ENCODE measurements at places on chromosomes 3 and 15. TPM values are rescaled to one million over a fixed set of nuclear protein-coding genes. Genes with fewer than 3 reads are reported as not detected.

MB21D2 gene
- 1.5 TPM for total RNA-seq

DNA sequence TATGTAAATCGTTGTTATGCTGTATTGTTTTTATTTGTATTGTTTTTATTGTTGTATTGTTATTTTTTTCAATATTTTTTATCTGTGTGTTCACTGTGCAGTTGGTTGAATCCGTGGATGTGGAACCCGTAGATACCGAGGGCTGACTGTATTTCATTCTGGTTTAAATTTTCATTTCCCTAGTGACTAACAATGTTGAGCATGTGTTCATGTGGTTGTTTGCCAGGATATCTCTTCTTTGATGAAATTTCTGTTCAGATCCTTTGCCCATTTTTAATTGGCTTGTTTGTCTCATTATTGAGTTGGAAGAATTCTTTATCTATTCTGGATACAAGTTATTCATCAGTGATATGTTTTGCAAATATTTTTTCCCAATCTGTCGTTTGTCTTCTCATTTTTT, 29.7 kb downstream of the STOML1 start:
- H3K4me3 ChIP-seq, result no peak overlapping the region
- no peaks in the 10 kb centered on the region for H3K36me3 ChIP-seq
- H3K27me3 ChIP-seq, result no peaks in the 10 kb centered on the region
- DNase-seq, result no peak

DNA sequence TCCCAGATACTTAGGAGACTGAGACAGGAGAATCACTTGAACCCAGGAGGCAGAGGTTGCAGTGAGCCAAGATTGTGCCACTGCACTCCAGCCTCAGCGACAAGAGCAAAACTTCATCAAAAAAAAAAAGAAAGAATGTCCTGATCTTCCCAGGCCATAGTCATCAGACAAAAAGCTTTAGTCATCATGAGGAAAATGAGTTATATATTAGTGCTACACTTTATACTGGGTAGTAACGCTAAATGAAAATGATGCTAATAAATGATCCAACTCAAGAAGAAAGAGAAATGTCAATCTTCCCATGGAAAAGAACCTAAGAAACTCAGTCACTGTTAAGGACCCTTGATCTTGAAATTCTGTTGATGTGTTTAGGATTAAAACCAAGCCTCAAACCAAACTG, 26.3 kb upstream of the TRIM59 start:
- no peak overlapping the region for H3K27ac ChIP-seq
- H3K4me3 ChIP-seq, result no peak overlapping the region
- DNase-seq, result no peak
- no peaks in the 10 kb centered on the region for H3K27me3 ChIP-seq
- H3K4me1 ChIP-seq, result no peaks in the 10 kb centered on the region

DNA sequence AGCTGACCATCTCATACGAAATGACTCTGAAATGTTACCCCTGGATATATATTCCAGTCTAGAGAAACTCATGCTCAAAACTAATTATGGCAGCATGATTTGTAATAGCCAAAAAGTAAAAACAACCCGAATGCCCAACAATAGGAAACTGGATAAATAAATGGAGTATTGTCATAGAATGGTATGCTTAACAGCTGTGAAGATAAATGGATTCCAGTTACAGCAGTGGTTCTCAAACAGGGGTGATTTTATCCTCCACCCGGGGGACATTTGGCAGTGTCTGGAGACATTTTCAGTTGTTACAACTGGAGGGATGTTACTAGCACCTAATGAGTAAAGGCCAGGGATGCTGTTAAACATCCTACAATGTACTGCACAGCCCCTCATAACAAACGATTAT, 52.3 kb upstream of the PIAS1 start:
- DNase-seq, result no peak
- no peak overlapping the region for H3K27ac ChIP-seq
- H3K36me3 ChIP-seq, result no peaks in the 10 kb centered on the region
- peaks cover 9% of the 10 kb centered on the region for H3K4me1 ChIP-seq
- no peak overlapping the region for H3K4me3 ChIP-seq
- no peaks in the 10 kb centered on the region for H3K27me3 ChIP-seq

DNA sequence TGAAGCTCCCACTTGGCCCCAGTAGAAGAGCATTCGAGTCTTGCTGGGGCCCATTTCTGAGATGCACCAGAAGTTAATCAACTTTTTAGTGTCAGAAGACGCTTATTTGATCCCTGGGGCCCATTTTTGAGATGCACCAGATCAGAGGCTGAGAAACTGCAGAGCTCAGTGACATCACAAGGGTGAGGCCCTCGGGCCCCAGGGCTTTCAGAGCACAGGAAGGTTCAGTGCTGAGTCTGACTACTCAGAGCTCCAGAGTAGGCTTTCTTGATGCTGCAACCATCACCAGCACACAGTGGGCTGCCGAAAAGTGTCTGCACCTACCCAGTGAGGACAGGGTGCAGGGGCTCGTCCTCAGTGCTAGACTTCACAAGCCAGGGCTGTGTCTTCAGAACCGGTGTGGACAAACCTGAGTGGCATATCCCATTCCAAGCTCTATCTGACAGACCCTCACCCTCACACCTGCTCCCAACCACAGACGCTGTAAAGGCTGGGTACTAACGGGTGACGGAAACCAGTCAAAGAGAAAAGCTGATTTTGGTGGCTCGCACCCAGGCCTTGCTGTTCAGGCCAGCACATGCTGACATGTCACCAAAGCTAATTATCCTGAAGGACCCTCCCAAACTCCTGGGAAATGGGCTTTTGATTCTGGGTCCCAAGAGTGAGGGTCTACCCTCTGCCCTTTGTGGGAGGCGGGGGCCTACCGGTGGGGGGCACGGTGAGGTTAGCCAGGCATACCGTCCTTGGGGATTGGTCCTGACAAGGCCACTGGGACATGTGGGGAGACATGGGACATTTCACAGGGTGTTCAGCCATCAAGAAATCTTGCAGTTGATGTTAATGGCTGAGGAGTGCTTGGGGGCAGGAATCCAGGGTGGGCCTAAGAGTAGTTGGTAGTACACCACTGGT, 83.0 kb downstream of the PDCD6IP start:
- H3K27ac ChIP-seq, result no peak overlapping the region
- H3K4me3 ChIP-seq, result no peak overlapping the region
- DNase-seq, result no peak
- no peaks in the 10 kb centered on the region for H3K27me3 ChIP-seq
- H3K36me3 ChIP-seq, result no peaks in the 10 kb centered on the region

- DNase-seq, result no peak
- H3K27me3 ChIP-seq, result no peaks in the 10 kb centered on the region
- H3K36me3 ChIP-seq, result no peaks in the 10 kb centered on the region
- no peak overlapping the region for H3K27ac ChIP-seq
Observed at GRCh38 chr3:190865419-190865818, 2.9 kb upstream of the GMNC start.

DNA sequence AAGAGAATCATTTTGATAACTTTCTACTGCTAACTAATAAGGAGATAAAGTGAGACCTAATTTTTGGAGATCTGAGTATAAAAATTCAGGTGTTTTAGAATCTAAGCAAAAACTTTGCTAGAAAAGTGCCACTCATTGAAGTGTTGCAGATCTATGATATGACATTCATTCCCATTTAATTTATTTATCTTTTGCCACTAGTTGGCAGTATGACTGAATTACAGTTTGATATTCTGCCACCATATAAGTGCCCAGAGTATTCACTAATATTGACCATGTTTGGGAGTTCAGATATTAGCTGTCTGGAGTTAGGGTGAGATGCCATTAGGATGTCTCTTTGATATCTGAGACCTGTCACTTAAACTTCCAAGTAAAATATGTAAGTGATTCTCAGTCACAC, 251.3 kb upstream of the GBE1 start:
- H3K36me3 ChIP-seq, result no peaks in the 10 kb centered on the region
- no peaks in the 10 kb centered on the region for H3K4me1 ChIP-seq
- H3K27me3 ChIP-seq, result no peaks in the 10 kb centered on the region

DNA sequence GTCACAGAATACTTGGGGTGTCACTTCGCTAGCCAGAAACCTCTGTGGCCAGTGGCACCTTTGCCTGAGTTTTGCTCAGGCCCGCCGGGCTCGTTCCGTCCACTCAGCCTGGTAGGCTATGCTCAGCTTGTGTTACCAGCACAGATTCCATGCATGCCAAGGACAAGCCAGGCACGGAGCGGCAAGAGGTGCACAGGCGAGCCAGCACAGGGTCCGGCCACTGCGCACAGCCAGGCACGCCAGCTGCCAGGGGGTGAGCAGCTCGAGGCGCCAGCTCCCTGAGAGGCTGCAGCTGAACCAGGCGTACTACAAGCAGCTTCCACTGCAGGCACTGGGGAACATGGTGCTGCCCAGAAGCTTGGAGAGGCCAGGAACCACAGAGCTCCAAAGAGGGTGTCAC, 14.7 kb downstream of the PCYT1A start:
- peaks cover 20% of the 10 kb centered on the region for H3K4me1 ChIP-seq
- peak; percentile 73 for DNase-seq
- H3K27ac ChIP-seq, result no peak overlapping the region
- no peaks in the 10 kb centered on the region for H3K27me3 ChIP-seq

All from gastrocnemius medialis (tissue), 4 donors.